Mammary epithelial cell (primary cell): ENCODE measurements at places on chromosomes 1 and 21. TPM values are rescaled to one million over a fixed set of nuclear protein-coding genes. Genes with fewer than 3 reads are reported as not detected.

DNA sequence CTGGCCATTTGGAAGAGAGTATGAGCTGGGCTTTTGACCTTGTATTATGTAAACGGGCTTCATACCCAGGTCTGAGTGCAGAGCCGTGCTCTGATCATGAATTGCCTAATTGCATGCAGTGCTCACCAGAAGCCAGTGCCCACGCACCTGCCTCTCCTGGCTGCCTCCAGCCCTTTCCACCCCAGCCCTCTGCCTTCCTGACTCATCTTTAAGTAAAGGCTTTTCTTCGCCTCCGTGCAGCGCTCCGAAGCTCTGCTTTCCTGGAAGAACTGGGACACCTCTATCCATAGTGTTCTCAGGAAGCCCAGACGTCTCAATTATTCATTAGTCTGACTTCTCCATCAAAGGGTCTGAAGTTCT, 413.7 kb downstream of the PTPRU start:
- no peak for DNase-seq

DIRAS3 gene
- total RNA-seq = not detected in 2 replicates

CSF3R gene
- total RNA-seq = not detected in 2 replicates

- DNase-seq = peak; percentile 31
Measured at GRCh38 chr1:186813420-186813819, 15.3 kb upstream of the PLA2G4A start.

PAQR6 gene
- total RNA-seq = 2.8 TPM

DNA sequence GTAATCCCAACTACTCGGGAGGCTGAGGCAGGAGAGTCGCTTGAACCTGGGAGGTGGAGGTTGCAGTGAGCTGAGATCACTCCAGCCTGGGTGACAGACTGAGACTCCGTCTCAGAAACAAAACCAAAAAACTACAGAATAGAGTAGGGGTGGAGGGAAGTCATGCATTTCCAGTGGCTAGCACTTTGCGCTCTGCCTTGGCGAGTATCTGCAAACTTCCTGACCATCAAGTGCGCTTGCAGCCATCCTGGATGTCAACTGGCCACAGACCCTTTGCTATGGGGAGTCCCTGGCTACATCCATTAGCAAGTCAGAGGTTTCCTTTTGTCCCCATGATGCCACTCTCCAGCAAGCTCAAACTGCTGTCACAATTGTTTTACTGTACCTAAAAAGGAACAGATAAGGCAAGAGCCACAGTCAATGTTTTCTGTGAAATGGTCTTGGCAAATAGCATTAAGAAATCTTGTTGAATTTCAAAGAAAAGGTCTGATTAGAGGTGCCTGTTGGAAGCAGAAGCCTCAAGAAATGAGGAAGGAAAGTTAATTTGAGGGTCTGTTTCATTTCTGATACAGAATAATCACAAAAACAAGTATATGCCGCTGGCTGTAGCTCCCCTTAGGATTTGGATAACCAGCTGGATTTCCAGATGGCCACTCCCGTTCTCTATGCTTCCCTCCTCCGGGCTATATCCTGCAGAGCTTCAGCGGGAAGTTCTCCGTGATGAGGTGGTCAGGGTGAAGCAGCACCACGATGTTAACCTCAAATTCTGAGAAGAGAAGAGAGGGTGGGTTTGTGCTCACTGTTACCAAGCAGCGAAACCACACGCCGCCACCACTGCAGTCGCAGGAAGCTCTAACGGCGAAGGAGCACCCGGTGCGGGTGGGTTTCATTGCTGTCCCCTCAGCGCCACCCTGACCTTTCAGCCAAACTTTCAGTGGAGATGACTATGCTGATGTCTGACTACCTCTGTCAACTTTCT, 42.0 kb downstream of the VPS26C start:
- DNase-seq = no peak

DNA sequence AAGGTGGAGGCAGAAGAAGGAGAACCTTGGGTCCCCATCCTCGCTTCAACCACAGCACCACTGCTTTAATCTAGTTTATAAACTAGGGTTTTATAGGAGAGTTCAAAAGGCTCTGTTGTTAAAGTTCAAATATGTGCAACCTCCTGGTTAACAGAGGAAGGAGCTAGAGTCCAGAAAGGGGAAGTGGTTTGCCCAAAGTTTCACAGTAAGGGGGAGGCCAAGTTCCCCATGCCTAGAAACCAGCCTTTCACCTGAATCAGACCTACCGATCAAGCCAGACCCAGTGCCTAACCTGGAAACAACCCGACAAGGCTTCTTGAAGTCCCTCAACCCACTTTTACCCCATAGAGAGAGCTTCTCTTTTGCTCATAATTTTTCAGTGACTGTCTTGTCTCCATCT, 106.5 kb downstream of the PLPP3 start:
- DNase-seq = no peak

LCE1A gene
- not detected in 2 replicates for total RNA-seq

DNA sequence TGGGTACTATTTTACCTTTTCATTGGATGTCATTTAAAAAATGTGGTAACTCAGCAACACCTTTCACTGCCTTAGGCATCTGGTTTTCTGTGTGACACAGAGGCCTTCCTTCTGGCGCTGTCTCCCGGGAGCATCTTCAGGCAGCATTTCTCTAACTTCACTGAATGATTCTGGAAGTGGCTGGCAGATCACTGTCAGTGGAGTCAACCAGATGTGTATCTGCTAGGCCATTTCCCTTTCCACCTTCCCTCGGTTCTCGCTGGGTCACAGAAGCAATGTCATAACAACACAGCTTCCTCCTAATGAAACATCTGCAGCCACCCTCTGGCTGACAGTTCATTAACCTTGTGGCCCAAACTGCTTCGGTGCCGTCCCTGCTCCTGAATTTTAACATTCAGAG, 137.8 kb downstream of the KIF26B start:
- no peak for DNase-seq

DNA sequence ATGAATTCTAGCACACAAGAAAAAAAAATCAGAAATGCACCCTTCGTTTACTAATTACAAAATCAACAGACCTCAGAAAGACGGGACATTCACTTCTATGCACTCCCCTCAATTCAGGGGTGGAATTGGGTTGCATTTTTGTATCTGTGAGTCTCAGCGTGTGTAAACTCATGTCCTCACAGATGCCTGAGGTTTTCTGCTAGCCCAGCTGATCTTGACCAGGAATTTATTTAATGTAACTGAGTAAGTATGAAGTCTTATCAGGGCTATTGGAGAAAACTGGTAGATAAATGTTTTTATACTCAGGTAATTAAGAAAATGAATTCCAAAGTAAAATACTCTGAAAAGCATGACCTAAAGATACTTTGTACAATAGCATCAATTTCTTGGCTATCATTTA, 167.7 kb downstream of the RUNX1 start:
- no peak for DNase-seq

GRCh38 chr21:31194510-31195293, 149.4 kb downstream of the TIAM1 start:
- DNase-seq = no peak

TRIM62 gene
- total RNA-seq = 4.2 TPM

DNA sequence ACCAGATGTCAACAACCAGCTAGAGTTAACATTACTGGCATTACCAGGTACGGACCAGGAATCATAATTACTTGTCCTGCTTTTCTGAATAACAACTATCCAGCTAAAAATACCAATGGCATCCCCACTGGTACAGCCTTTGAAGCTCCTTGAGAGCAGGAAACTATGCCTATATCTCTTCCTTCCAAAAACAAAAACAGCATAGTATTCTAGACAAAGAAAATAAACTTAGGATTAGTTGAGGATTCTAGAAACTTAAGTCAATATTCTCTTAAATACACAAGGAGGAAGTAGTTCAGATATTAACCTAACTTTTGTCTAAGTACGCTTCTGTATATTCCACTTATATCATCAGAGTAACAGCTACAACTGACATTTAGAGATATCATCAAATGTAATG, 3.0 kb downstream of the FUBP1 start:
- DNase-seq = no peak

DNA sequence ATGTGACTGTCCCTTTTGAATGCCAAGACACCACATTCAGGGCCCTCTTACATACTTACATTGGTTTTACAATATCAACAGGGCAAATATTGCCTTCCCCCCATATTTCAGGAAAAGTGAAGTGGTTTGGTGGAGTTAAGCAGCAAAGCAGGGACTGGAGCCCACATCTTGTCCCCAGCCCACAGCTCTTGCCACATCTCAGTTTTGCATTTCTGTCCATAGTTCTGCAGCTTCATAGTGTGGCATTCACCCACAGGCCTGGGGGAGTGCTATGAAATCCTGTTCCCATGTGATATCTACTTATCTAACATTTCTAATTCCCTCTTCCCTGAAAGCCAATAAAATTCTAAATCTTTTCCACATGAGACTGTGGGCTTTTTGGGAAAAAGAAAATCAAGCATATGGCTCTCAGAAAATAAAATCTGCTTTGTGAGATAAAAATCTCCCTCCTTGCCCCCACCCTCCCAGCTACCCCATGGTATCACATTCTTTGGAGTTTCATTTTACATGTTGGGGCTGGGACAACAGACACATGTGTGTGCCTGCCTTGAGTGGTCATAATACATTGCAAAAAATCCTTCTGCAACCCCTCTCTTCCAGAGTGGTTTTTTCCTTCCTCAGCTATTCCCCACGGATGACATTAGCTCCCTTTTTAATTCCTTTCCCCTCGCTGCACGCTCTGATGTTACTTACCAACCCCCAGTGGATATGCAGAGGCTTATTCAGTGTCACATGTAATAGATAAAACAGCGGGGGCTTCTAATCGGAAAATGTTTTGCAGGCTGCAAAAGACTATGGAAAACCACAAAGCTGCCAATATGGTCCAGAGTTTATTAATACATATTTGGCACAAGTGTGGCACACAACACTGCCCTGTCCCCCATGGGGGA, 20.5 kb upstream of the CD2 start:
- no peak for DNase-seq

SMAP2 gene
- total RNA-seq = 16.6 and 20.5 TPM in 2 replicates

GRCh38 chr1:230848235-230848634, 20.1 kb downstream of the C1orf198 start:
- no peak for DNase-seq

CR1L gene
- not detected for total RNA-seq

DNA sequence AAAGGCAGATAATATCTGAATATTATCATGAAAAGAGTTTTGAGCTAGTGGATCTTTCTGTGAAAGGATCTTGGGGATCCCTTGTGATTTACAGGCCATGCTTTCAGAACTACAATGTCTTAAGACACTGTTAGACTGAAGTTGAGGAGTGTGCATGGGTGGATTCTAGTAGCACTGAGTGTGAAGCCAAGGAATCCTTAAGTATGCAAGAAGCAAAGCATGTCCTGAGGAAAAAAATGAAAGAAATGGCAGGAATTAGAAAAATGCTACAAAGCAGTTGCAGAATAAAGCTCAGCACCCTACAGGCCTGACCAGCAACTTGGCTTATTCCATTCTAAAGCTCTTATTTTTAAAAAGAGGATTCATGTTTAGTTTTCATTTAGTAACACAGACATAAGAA, 11.9 kb downstream of the STX6 start:
- DNase-seq = no peak

DNA sequence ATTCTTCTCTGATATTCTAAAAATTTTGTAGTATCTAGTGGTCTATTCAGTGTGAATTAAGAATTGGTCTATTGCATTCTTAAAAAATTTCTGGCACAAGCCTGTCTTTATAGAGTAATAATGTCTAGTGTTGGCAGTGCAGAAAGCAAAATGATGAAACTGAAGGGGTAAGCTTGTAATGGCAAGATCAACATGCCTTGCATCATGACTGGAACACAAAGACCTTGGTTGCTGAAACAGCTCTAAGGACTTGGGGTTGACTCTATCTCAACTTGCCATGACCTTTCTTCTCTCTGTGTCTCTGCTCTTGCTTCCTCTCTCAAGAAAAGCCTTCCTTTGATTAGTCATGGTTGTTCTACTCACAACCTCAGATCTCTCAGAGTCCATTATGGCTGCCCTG, 46.8 kb upstream of the PROX1 start:
- DNase-seq = no peak

GRCh38 chr21:35071347-35071746, 22.2 kb upstream of the RUNX1 start:
- no peak for DNase-seq

AUNIP gene
- 5.7 TPM for total RNA-seq

DNA sequence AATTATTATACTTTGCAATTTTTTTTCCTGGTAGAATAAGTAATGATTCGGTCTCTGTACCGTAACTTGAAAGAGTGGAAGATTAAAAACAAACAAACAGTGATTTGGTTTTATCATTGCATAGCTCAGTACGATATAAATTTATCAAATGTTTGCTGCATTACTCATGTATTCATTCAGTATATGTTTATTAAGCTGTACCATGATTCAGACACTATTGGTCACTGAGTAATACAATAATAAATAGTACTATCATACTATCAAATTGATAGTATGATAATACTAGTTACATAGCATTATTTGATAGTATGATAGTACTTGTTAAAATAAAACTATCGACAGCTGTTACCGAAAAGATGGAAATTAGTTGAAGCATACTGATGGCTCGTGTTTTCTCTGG, 12.1 kb downstream of the CENPF start:
- DNase-seq = no peak

GRCh38 chr1:217182992-217183391, 447.9 kb downstream of the GPATCH2 start:
- DNase-seq = no peak

DNA sequence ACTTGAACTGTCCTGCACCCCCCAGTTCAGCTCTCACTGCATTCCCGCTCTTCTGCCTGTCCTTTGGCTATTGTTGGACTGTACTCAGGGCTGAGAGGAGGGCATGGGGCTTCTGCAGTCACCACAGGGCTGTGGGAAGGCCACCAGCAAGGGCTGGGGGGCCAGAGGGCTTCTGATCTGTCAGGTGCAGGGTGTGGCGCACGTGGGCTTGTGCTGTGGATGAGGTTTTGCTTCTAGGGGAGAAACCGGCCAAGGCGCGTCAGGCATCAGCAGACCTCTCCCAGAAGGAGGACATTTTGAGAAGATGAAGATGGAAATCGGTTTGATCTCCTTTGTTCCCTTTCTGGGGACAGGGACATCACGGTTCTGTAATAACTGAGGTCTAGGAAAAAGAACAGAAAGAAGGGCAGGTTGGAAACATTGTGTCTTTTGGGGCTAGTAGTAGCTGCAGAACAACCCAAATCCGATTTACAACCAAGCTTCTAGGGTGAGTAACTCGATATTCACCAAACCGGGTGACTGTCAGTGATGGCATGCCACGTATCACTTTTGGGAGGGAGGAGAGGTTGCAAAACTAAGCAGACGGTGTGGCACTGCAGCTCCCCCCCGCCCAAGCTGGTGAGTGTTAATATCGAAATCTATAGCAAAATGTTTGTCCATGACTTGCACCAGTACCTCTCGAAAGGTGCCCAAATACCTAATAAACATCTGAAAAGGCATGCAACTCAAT, 40.9 kb downstream of the AGPAT3 start:
- DNase-seq = no peak

- no peak for DNase-seq
Measured at GRCh38 chr1:12615159-12615864, 2.7 kb downstream of the DHRS3 start.

GRCh38 chr1:92117526-92117925, 37.4 kb downstream of the BTBD8 start:
- no peak for DNase-seq
